ENCODE measurements at places on chromosomes 16 and 17. TPM values are rescaled to one million over a fixed set of nuclear protein-coding genes. Genes with fewer than 3 reads are reported as not detected.

DNA sequence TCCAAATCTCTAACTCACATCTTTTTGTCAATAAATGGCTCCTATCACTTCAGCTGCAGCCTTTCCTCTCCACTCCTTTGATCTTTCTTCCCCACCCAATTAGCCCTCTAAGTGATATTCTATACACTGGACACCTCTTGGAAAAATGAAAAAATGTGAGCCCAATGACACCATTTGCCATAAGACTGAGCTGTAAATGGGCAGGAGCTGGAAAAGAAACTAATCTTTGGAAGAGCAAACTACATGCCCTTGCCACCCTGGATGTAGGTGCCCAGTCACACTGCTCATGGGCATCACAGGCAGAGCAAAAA, 80.0 kb downstream of the SMG6 start:
- H3K27me3 ChIP-seq = no peaks in the 10 kb centered on the region
- H3K36me3 ChIP-seq = peaks cover 3% of the 10 kb centered on the region
- 0 out of 3 replicates have a peak, but pooled peaks cover 3% of the 10 kb centered on the region for H3K4me1 ChIP-seq
- no peak overlapping the region for H3K27ac ChIP-seq

DNA sequence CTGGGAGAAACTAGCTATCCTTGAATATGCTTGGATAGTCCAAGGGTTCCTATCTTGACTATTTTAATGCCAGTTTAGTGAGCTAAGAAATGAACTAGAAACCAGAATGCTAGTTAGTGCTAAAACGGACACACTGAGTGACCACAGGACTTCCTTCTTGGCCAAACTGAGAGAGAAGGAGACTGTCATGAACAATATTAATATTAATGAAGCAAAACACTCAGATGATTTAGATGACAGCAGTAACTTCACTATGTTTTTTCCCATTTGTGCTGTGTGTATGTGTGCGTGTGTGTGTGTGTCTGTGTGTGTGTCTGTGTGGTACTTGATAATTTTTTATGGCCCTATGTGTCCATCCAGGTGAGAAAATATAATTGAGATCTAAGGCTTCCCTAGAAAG, 2.2 kb upstream of the ATXN1L start:
- H3K27me3 ChIP-seq = no peaks in the 10 kb centered on the region
- H3K36me3 ChIP-seq = peaks cover 12% of the 10 kb centered on the region
- no peak overlapping the region for H3K4me3 ChIP-seq
- no peak overlapping the region for H3K27ac ChIP-seq

DNA sequence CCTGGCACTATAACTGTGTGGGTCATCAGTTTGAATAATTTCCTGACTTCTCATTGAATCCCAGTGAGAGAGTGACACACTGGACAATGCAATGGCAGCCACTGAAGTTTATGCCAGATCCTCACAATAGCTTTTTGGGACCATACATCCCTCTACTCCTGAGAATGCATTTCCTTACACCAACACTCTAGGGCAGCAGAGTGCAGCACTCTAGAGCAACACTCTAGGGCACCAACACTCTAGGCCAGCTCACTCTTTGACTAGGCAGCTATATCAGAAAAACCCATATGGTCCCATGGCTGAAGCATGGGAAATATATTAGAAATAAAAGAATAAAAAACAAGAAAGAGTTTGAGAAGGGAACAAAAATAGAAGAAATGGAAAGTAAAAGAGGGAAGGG, 309.2 kb downstream of the MAP2K6 start:
- DNase-seq = no peak
- H3K4me1 ChIP-seq = no peaks in the 10 kb centered on the region
- no peaks in the 10 kb centered on the region for H3K27me3 ChIP-seq
- no peak overlapping the region for H3K27ac ChIP-seq
- H3K4me3 ChIP-seq = no peak overlapping the region
- no peaks in the 10 kb centered on the region for H3K36me3 ChIP-seq

DNA sequence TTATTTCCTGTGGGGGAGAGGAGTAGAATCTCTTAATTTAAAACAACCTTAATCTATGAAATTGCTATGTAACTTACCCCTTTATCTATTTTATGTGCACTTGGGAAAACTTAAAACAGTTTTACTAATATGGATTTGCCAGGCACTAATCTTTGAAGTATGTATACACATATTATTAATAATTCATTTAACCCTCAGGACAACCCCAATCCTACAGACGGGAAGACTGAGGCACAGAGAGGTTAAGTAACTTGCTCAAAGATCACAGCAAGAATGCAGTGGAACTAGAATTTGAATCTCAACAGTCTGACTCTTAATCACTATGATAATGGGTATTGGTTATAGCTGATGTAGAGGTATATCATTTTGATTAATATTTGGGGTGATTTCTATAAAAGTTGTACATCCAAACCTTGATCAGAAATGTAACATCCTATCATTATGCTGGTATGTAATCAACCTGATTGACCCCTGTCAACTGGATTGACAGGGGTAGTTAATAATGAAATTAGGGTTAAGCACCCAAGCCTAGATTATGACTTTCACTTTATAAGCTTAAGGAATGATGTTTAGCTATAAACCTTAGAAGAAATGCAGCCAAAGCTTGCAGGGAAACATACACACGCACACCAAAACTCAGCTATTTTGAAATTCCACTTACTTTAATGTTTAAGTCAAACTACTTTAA, 1.6 kb downstream of the MYO1D start:
- peak overlapping the region; percentile 95 for H3K4me3 ChIP-seq
- H3K27me3 ChIP-seq = no peaks in the 10 kb centered on the region
- peaks cover 15% of the 10 kb centered on the region for H3K36me3 ChIP-seq
- DNase-seq = no peak
- peaks cover 33% of the 10 kb centered on the region for H3K4me1 ChIP-seq

KCNG4 gene
- not detected for total RNA-seq

CORO6 gene
- total RNA-seq = 4.4 TPM

Data from K562 (cell line).